ENCODE measurements at places on chromosomes 6 and 20.

DNA sequence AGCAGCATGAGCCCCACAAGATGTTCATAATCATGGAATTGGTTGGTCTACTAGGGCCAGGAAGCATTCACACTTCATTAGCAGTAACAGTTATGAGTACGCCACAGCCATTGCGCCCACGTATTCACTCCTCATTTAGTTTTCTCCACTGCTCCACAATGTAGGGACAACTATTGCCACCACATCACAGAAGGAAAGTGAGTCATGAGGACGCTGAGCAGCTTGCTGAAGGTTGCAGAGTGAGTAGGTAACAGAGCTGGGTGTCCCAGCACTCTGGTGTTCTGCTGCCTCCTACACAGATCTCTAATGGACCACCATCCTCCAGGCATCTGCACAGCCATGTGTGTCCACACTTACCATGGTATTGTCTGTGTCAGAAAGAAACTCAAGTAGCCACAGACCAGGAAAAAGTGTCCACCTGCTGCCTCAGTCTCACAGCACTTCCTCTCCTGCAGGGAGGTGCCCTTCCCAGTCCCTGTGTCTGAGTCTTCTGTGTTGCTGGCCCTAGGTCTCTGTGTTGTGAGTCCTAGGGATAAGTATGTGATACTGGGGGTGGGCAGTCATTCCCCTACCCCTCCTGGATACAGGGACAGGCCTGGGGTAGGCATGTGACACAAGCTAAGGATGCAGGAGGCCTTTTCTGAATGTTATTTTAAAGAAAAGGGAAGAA lies 103.9 kb downstream of the TTLL2 start:
- DNase-seq: no peak

GRCh38 chr6:15945593-15946159 lies 183.2 kb upstream of the MYLIP start:
- no peak for DNase-seq

- no peak for DNase-seq
Measured at GRCh38 chr6:54860132-54860531, 13.6 kb downstream of the FAM83B start.

- DNase-seq: no peak
Measured at GRCh38 chr6:3061501-3061941, 6.8 kb upstream of the RIPK1 start.

DNA sequence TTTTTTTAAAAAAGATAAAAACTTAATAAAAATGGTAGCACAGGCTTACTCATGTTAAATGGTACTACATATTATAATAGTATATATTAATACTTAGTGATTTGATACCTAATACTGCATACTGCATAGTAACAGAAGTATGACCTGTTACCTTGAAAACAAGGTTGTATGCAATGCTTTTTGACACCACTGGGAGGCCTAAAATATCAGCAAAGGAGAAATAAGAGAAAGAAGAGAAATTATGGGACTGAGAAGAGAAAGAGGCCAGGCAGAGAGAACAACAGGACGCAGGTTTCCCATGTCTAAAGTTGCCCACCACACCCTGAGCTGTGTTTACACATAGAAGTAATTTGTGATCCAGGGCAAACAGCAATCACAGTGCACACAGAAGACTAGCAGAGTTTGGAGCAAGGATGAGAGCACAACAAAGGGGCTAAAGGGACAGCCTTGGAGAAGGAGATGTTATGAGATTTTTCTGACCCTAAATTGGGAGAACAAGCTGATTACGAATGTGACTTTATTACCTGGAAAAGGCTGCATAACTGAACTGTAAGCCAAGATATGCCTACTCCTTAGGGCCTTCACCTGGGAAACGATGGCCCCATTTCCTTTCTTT lies 73.2 kb downstream of the ROS1 start:
- DNase-seq: no peak

GRCh38 chr6:27096834-27097511 lies 150.5 kb upstream of the PRSS16 start:
- peak; percentile 9 for DNase-seq

DNA sequence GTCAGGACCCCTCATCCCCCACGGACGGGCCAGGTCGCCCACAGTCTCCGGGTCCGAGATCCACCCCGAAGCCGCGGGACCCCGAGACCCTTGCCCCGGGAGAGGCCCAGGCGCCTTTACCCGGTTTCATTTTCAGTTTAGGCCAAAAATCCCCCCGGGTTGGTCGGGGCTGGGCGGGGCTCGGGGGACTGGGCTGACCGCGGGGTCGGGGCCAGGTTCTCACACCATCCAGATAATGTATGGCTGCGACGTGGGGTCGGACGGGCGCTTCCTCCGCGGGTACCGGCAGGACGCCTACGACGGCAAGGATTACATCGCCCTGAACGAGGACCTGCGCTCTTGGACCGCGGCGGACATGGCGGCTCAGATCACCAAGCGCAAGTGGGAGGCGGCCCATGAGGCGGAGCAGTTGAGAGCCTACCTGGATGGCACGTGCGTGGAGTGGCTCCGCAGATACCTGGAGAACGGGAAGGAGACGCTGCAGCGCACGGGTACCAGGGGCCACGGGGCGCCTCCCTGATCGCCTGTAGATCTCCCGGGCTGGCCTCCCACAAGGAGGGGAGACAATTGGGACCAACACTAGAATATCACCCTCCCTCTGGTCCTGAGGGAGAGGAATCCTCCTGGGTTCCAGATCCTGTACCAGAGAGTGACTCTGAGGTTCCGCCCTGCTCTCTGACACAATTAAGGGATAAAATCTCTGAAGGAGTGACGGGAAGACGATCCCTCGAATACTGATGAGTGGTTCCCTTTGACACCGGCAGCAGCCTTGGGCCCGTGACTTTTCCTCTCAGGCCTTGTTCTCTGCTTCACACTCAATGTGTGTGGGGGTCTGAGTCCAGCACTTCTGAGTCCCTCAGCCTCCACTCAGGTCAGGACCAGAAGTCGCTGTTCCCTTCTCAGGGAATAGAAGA lies 978 bp downstream of the HLA-A start:
- no peak for DNase-seq

DNA sequence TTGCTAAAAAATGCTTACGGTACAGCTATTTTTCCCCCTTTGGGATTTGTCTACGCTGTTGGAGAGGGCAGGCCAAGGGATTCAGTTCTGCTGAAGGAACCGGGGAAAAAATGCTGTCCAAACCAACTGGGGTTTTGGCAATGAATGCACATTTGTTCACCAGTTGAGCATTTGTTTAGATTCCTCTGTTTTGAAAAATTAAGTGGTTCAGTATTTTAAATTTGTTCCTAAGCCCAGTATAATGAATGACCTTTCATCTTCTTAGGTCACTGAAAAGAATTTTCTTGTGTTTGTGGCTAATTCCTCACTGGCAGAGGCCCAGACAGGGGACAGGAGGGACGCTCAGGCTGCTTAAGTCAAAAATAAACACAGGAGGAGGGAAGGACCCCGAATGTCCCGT lies 10.8 kb upstream of the EYA2 start:
- DNase-seq: no peak

DNA sequence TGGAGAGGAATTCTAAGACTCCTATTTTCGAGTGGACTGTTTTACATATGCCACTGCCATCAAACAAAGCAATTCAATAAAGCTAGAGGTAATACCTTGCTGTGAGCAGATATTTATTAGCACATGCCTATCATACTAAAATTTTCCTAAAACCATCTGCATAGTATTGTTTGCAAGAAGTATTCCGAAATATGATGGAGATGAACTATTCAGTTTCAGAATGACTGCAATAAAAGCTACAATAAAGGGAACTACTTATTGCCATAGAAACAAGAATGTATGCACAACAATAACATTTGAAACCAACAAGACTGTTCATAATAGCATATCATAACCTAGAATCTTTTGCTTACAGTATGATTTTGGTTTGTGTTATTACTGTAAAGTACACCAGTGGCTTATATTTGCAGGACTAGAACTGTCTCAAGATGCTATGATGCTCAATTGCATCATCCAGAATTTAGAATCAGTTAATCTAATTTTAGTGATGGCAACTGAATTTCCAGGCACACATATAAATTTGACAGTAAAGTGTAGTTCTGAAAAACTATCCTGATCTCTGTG lies 144.3 kb downstream of the GRIK2 start:
- DNase-seq: no peak
